ENCODE measurements at places on chromosomes 12 and 14.

GRCh38 chr14:51733147-51733546 is 81.4 kb downstream of the FRMD6 start:
- DNase-seq: no peak

DNA sequence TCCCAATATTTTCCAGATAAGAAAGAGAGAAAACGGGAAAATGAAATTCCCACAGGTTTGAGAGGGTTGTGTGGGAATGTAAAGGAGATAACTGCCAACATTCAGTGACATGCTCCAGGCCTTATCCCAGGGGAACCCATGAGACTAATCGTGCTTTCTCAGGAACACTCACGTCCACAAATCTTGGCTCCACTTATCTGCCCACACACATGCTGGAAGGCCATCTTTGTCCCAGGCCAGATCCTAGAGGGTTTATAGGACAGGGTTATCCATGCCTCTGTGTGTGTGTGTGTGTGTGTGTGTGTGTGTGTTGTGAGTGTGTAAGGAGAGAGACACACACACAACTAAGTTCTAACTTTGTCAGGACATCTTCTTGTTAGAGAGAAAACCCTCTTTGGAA is 182.2 kb upstream of the E2F7 start:
- no peak for DNase-seq

- no peak for DNase-seq
Observed at GRCh38 chr12:64526859-64527258, 74.9 kb downstream of the TBK1 start.

GRCh38 chr12:84305144-84305543 is 607.5 kb downstream of the SLC6A15 start:
- no peak for DNase-seq

GRCh38 chr12:130788515-130788914 is 50.5 kb downstream of the STX2 start:
- DNase-seq: no peak

DNA sequence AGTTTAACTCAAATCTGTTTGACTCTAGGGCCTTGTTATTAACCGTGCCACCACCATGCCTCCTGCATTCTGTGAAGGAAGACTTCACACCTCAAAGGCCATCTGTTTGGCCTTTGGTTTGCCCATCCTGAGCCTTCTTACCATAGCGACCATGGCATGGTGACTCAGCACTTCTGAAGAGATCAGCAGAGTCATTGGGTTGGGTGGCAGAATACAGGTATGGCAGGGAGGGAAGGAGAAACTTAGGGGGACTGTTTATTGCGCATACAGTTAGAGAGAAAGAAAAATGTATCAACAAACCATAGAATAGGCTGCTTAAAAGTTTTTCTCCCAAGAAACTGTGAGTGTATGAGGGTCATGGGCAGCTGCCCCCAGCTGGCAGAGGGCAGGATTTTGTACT is 49.2 kb downstream of the DAD1 start:
- DNase-seq: no peak

- no peak for DNase-seq
Observed at GRCh38 chr12:104886418-104887401, 71.4 kb downstream of the SLC41A2 start.

DNA sequence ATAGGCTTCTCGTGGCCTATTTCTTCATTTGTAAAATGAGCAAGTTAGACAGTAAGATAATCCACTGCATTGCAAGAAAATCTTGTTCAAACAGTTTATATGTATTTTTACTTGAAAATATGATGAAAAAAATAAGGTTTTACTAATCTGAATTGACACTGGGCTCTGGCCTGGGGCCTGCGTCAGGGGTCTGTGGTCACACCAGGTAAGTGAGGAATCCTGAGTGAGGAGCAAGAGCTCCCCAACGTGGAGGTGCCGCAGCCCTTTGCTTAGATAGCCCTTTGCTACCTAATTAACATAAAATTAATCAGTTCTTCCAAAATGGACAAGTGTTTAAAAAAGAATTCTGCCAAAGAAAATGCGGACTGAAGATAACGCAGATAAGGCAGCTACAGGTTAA is 39.1 kb upstream of the STAB2 start:
- peak; percentile 69 for DNase-seq

DNA sequence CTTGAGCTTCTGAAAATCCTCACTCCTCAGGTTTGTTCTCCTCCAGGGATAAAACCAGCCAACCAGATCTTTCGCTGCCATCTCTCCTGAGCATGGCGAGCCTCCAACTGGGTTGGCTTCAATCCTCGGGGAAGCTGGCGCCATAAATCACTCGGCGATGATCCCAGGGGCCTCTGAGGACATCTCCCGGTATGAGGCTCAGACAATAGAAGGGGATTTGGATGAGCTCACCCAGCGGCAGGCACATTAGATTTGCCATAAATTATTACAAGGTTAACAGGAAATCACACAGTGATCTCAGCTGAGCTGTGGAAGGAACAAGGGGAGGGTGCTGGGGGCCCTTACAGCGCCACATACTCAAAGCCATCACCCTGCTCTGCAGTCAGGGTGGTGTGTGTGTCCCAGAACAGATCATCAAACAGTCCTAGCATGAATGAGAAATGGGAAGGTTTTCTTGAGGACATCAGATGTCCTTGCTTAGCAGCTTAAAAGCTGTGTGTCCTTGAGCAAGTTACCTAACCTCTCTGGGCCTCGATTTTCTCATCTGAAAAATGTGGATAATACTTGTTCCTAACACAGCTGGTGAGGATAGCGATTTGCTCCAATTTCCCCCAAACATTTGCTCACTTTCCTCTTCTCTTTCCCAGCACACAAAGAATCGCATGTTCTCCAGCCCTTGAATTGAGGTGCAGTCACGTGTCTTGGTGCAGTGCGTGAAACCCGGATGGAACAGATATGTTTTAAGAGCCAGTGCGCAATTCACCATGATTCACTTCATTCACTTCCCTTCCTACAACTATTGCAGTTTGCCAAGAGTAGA is 142.8 kb downstream of the SCARB1 start:
- DNase-seq: peak; percentile 84

GRCh38 chr12:16175840-16176239 is 101.6 kb downstream of the SLC15A5 start:
- DNase-seq: no peak
